ENCODE measurements at places on chromosomes 4 and X.

DNA sequence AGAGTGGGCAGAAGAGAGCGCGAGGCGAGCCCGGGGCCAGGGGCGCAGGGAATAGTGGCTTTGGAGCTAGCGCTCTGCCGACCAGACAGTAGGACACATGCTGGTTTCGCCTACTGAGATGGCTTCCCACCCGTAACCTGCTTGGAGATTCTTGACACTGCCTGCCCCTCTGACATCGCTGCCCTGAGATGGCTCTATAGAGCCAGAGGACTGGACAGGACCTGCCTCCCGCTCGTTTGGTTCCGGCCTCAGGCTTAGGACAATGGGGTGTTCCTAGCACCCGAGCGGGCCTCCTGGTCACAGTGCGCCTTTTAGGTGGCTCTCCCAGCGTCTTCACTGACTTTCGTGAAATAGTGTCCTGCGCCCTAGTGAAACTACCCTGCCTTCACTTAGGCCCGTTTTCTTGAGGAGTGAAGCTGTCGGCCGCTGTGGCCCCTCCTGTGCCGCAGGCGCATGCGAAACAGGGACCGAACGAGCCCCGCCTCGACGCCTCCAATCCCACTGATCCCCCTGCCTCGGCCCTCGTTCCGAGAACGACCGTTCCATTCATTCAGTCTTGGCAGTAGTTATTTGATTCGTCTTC, 608 bp downstream of the TAF1 start:
- no peak for DNase-seq

GRCh38 chr4:72553540-72554337, 15.3 kb downstream of the ADAMTS3 start:
- no peak for DNase-seq

GRCh38 chr4:610411-611261, 14.7 kb upstream of the PDE6B start:
- DNase-seq: no peak

DNA sequence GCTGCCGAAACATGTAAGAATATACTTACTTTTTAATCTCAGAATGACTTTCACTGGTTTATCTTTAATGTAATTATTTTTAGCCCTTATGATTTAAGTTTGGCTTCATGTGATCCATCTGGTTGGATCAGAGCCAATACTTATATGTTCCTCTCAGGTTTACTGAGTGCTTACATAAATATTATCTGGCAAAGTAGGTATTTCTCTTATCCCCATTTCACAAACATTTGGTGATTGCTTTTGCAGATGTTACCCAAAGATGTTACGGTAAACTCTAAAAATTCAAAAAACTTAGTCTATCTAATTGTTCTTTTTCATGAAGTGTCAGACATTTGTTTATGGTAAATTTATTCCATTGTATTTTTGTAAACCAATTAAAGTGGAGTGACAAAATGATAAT, 115.0 kb upstream of the TLL1 start:
- DNase-seq: no peak

- DNase-seq: no peak
Observed at GRCh38 chr4:2858451-2859217, 15.0 kb downstream of the ADD1 start.

DNA sequence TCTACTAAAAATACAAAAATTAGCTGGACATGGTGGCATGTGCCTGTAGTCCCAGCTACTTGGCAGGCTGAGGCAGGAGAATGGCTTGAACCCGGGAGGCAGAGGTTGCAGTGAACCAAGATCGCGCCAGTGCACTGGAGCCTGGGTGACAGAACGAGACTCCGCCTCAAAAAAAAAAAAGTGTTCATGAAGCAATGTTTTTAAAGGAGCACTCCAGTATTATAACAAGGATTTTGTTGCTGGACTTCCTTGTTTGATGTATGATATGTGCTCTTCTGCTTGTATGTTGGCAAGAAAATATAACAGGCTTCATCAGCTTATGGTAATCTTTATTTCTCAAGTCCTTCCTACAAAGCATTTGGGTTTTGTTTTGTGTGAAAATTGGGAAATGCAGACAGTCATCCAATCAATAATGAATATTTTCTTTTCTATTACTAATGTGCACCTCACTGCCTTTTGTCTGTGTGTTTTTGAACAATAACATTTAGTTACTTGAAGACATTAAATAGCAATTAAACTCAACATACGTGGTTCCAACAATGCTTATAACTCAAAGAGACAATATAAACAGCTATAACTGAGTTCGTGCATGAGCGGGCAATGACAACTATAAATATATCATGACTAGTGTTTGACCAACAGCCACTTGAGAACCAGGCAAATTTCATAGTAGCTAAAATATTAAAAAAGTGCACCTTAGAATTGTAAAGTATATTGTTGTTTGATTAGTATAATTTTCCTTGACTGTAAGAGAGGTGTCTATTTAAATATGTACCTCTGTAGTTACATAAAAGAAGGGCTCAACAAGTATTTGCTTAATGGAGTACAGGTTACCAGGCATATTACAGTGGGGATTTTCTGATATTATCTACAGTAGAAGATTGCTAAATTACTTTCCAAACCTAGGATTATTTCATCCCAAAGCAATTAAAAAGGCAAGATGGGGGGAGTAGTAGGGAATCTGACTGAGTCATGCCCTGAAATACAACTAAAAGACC, 210.7 kb downstream of the PPP3CA start:
- no peak for DNase-seq

- DNase-seq: no peak
Observed at GRCh38 chr4:155599085-155599484, 67.6 kb upstream of the GUCY1A1 start.

DNA sequence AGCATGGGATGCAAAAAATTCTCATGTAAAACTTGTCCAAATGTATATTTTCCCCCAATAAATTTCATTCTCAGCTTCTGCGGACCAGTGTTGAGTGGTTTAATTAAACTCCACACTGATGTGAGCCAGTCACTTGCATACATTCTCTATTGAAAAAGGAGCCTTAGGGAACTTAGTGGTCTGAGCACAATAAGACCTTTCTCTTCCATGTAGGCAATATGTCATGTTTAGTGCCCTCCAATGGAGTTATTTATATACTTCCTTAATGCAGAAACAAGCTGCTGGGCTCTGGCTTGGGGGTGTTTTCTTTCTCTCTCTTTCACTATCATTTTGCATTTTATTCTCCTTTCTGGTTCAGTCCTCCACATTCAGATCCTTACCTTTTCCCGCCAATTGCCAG, 196.9 kb downstream of the ANAPC10 start:
- DNase-seq: no peak

DNA sequence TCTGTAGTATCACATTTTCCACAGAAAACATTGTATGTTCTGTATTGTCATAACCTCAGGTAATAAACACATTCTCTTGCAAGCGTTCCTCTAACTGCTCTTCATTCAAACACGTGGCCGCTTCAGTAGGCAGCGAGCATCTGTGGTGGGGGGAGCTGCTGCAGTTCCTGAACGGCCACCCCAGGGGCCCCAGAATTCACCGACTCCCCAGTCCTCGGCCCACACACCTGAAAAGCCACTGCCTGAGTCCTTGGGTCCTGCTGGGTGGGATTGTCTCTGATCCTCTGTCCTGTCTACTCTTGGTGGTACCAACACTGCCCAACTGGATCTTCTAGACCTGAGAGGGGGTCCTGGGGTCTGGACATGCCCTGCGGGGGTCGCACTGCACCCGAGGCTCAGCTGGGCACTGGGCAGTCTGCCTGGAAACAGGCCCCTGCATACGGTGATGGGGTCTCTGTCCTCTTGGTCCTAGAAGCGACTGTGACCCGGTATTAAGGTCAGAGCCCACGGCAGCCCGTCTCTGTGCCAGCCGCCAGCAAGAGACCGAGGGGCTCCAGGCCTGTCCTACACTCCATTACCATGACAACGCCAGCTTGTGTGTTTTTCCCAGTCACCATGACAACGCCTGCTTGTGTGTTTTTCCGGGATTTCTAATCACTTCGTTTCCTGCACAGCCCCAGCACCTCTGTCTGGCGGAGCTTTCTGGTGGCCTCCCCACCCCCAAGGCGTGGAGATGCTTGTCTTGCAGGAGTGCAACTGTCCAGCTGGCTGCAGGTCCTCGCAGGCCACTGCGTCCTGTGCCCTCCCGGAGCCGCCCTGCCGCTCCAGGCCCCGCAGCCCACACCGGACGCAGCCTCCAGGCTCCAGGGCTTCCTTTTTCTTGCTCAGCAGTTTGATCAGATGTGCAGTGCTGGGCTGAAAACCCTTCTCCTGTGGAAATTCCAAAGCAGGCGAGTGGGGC, 16.0 kb downstream of the CTBP1 start:
- no peak for DNase-seq

GRCh38 chr4:30821859-30822612, 101.9 kb downstream of the PCDH7 start:
- DNase-seq: no peak

- DNase-seq: no peak
Observed at GRCh38 chr4:111016416-111016815, 393.5 kb upstream of the PITX2 start.

DNA sequence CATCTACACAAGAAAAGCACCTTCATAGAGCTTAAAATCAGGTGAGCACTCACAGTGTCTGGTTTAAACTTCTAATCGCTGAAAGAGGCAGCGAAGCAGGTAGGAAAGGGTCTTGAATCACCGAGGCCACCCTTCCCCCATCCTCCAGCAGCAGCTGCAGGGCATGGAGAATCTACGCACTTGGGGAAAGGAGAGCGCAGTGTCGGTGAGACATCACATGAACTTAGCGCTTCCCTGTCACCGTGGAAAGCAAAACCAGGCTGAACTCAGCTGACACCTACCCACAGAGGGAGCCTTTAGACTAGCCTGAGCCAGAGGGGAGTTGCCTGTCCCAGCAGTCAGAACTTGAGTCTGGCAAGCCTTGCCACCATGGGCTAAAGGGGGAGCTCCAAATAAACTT, 197.2 kb upstream of the ZFP42 start:
- no peak for DNase-seq

DNA sequence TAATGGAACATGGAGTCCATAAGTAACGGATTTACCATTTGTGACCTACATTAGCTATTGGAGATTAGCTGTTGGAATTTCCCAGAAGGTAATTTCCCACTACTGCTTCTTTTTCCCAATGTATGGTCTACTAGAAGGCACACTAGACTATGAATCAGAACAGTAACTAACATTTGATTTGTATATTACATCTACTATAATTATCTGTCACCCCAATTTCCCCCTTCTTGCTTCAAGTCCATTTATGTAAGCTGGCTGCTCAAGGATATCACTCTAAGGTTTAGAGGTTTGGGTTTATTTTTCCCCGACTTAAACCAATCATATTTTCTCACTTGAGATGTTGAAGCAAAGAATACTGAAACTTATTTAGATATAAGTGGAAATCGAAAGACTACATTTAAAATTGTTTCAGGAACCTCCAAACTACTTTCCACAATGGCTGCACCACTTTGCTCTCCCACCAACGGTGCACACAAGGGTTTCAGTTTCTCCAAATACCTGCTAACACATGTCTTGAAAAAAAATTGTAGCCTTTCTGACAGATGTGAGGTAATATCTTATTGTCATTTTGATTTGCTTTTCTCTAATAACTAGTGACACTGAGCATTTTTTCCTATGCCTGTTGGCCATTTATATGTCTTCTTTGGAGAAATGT, 33.3 kb upstream of the H2AZ1 start:
- DNase-seq: no peak

GRCh38 chr4:166043801-166044200, 170.8 kb downstream of the TLL1 start:
- DNase-seq: no peak

DNA sequence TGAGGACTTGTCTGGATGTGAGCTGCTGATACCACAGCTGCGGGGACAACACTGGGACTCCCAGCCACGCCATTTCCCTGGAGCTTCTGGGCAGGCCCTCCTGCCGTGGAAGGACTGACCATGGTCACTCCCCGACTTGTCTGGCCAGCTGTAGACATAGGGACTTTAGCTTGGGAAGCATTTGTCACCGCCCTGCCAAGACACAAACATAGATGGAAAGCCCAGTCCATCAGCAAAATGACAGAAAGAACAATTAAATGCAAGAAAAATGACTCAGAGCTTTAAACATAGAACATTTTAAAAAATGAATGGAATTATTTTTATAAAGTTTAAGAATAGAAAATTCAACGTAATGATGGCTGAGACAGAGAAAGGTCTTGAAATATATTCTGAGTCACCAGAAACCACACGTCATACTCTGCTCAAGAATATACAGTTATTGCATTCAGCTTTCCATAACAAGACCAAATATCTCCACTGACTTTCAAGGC, 107.6 kb upstream of the CBR4 start:
- no peak for DNase-seq

DNA sequence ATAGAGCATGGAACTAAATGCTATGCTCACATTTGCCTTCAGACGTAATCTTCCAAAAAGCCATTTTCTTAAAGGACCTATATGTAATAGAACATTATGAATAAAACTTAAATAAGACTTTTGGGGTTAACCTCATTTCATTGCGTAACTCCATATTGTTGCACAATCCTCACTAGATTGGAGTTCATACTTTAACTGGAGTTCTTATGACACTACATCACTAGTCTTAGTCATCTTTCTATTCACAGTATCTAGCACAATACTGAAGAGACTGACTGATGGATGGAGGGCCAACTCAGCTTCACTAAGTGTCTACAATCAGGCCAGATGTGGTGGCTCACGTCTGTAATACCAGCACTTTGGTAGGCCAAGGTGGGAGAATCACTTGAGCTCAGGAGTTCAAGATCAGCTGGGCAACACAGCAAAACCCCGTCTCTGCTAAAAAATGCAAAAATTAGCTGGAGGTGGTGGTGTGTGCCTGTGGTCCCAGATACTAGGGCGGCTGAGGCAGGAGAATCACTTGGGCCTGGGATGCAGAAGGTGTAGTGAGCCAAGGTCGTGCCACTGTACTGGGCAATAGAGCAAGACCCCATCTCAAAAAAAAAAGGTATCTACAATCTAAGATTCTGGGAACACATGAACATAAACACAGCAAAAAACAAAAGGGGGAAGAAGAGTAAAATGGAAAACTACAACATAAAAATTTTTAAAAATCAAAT, 80.8 kb upstream of the MAB21L2 start:
- no peak for DNase-seq

DNA sequence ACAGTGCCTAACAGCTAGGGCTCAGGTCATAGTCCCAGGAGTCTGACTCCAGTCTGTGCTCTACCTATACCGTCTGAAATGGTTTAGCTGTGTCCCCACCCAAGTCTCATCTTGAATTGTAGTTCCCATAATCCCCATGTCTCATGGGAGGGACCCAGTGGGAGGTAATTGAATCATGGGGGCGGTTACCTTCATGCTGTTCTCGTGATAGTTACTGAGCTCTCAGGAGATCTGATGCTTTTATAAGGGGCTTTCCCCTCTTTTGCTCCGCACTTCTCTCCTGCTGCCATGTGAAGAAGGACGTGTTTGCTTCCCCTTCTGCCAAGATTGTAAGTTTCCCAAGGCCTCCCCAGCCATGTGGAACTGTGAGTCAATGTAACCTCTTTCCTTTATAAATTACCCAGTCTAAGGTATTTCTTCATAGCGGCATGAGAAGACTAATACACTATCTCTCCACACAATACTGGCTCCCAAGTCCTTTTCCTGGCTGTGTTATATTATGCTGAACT, 110.8 kb downstream of the AFAP1 start:
- DNase-seq: no peak

- DNase-seq: no peak
Observed at GRCh38 chr4:102862747-102863146, 6.0 kb upstream of the CISD2 start.

Data from effector memory CD8-positive, alpha-beta T cell (primary cell).